WTC11 (cell line): ENCODE measurements at places on chromosomes 2 and 18. TPM values are rescaled to one million over a fixed set of nuclear protein-coding genes. Genes with fewer than 3 reads are reported as not detected.

SP3 gene
- 72.8 to 88.5 TPM (median 77.1 TPM) in 3 replicates for total RNA-seq

SAP130 gene
- 41.3 to 47.9 TPM (median 45.6 TPM) in 3 replicates for total RNA-seq

OTX1 gene
- total RNA-seq = 0.90 to 1.6 TPM (median 1.2 TPM) in 3 replicates

TCF23 gene
- 0.05 to 0.14 TPM (median 0.13 TPM) in 3 replicates for total RNA-seq

AKAIN1 gene
- not detected in 3 replicates for total RNA-seq

ADCYAP1 gene
- total RNA-seq = not detected in 3 replicates

FAM136A gene
- total RNA-seq = 81.0 to 83.9 TPM (median 81.4 TPM) in 3 replicates

CCL20 gene
- total RNA-seq = not detected in 3 replicates

MOB4 gene
- 40.8 to 55.7 TPM (median 47.8 TPM) in 3 replicates for total RNA-seq

DNA sequence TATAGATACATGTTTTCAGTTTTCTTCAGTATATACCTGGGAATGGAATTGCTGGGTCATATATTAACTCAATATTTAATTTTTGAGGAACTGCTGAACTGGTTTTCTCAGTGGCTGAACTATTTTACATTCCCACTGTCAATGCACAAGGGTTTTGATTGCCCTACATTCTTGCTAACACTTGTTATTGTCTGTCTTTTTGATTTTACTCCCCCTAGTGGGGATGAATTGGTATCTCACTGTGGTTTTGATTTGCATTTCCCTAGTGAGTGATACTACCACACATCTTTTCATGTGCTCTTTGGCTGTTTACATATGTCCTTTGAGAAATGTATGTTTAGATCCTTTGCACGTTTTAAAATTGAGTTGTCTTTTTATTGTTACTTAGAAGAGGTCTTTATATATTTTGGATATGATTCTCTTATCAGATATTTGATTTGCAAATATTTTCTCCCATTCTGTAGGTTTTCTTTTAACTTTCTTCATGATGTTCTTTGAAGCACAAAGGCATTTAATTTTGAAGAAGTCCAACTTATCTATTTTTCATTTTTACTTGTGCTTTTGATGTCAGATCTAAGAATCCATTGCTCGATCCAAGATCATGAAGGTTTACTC lies 36.2 kb downstream of the ASB1 start:
- DNase-seq = no peak
- H3K27me3 ChIP-seq = no peaks in the 10 kb centered on the region
- H3K4me1 ChIP-seq = no peaks in the 10 kb centered on the region

- no peak overlapping the region for H3K4me3 ChIP-seq
- no peak for DNase-seq
- H3K36me3 ChIP-seq = no peaks in the 10 kb centered on the region
- H3K4me1 ChIP-seq = no peaks in the 10 kb centered on the region
Measured at GRCh38 chr2:173997269-173997668, 32.1 kb upstream of the SP3 start.

DNA sequence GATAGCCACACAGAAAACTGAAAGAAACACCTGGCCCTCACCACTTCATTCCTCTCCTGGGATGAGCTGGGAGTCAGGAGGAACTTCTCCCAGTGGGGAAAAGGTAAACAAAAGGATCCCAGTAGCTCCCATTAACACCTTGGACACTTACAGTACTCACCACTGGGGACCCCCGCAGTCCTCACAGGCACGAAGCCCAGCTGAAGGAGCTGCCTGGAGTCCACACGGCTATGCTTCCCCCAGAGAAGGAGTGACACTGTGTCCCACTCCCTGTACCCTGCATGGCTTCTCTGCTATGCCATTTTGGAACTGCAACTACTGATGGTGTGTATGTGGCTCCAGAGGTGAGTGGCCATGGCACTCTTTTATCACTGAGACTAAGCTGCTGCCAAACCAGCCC lies 1565.1 kb downstream of the LRP1B start:
- no peaks in the 10 kb centered on the region for H3K36me3 ChIP-seq
- H3K4me3 ChIP-seq = no peak overlapping the region
- no peaks in the 10 kb centered on the region for H3K4me1 ChIP-seq
- no peaks in the 10 kb centered on the region for H3K27me3 ChIP-seq

DNA sequence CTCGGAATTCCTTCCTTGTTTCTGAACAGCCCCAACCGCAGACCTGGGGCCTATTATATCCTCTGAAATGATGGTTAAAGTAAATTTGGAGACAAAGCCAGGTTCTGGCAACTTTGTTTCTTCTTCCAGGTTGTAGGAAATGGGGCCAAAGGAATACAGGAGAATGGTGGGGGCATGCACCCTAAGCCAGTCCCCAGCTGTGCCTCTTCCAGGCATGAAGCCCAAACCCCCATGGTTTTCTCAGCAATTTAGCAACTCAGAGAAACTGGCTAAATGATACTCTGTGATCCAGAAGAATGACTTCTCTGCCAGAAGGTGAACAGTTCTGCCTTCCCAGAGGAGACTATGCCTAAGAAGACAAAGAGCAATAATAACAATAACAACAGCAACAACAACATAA lies 635.0 kb upstream of the FANCL start:
- H3K27me3 ChIP-seq = no peaks in the 10 kb centered on the region
- H3K27ac ChIP-seq = no peak overlapping the region
- DNase-seq = no peak
- no peak overlapping the region for H3K4me3 ChIP-seq
- no peaks in the 10 kb centered on the region for H3K36me3 ChIP-seq

- H3K27me3 ChIP-seq = no peaks in the 10 kb centered on the region; the same call in 1 of the 2 replicates
- peak; percentile 69 for DNase-seq
Measured at GRCh38 chr2:200306196-200306930, at the start of gene SPATS2L. Gene SPATS2L, plus strand, starts transcription at chr2:200306693. Its CDS starts 82,552 bp downstream, at chr2:200389245.

DNA sequence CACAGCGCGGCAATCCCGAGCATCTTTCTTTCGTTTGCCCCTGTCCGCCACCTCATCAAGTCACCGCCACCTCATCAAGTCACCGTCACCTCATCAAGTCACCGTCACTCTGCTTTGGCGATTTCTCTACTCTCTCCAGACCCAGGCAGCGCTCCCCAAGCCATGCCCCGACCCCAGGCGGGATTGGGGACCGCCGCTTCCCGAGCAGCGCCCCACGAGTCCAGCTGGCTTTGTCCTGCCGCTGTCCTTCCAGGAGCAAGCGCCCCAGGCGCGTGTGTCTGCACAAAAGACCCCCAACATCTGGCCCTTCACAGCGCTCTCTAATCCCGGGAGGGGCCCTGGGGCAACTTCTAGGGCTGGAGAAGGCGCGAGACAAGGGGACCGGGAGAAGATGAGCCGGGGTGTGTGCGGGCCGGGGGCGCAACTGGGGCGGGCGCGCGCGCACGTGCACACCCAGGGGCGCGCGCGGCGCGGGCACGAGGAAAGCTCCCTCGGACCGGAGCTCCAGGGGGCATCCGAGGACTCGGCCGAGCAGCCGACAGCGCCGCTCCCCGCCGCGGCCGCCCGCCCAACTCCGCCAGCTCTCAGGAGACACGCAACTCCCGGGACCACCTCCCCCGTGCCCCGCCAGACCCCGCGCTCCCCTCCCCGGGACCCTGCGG lies 633 bp upstream of the RNF152 start:
- H3K4me1 ChIP-seq = peaks cover 23% of the 10 kb centered on the region
- H3K27ac ChIP-seq = no peak overlapping the region
- peak; percentile 48 for DNase-seq
- H3K4me3 ChIP-seq = peak overlapping the region; percentile 80
- H3K36me3 ChIP-seq = peaks cover 3% of the 10 kb centered on the region; the same call in 1 of the 2 replicates
- H3K27me3 ChIP-seq = peaks cover 58% of the 10 kb centered on the region

GRCh38 chr2:218323526-218324472 lies 31.5 kb upstream of the TMBIM1 start:
- peaks cover 53% of the 10 kb centered on the region for H3K4me1 ChIP-seq
- no peaks in the 10 kb centered on the region for H3K27me3 ChIP-seq
- peak overlapping the region; percentile 94 for H3K27ac ChIP-seq
- H3K4me3 ChIP-seq = peak overlapping the region; percentile 98
- peak; percentile 70 for DNase-seq
- no peaks in the 10 kb centered on the region for H3K36me3 ChIP-seq

DNA sequence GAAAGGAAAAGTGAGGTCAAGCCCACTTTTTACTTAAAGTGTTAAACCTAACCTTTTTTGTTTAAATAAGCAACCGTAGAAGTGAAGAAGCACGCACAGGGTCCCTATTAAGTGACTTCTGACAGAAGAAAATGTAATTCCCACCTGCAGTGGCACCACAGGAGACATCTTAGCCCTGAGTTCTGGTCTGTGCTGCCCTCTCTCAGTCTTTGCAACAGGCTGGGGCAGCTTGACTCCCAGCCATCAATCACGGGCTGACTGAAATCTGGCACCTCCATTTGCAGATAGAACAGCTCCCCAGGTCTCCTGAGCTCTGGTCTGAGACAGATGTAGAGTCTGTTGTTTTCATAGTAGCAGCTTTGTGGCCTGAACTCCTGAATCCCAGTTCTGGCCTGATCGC lies 170.0 kb downstream of the LTBP1 start:
- H3K36me3 ChIP-seq = no peaks in the 10 kb centered on the region
- no peak overlapping the region for H3K4me3 ChIP-seq
- no peaks in the 10 kb centered on the region for H3K27me3 ChIP-seq

GRCh38 chr18:5463390-5463789 lies 80.4 kb downstream of the EPB41L3 start:
- no peak overlapping the region for H3K27ac ChIP-seq
- no peaks in the 10 kb centered on the region for H3K36me3 ChIP-seq
- no peak overlapping the region for H3K4me3 ChIP-seq
- no peaks in the 10 kb centered on the region for H3K27me3 ChIP-seq
- peaks cover 17% of the 10 kb centered on the region for H3K4me1 ChIP-seq

- H3K36me3 ChIP-seq = peaks cover 16% of the 10 kb centered on the region
- peaks cover 15% of the 10 kb centered on the region for H3K4me1 ChIP-seq
- no peak overlapping the region for H3K4me3 ChIP-seq
- no peak for DNase-seq
- H3K27me3 ChIP-seq = no peaks in the 10 kb centered on the region
Measured at GRCh38 chr2:86216575-86217555, 17.6 kb downstream of the MRPL35 start.

GRCh38 chr2:126389446-126389845 lies 266.5 kb upstream of the GYPC start:
- no peak overlapping the region for H3K27ac ChIP-seq
- H3K36me3 ChIP-seq = peaks cover 69% of the 10 kb centered on the region
- H3K4me3 ChIP-seq = no peak overlapping the region
- no peaks in the 10 kb centered on the region for H3K4me1 ChIP-seq

DNA sequence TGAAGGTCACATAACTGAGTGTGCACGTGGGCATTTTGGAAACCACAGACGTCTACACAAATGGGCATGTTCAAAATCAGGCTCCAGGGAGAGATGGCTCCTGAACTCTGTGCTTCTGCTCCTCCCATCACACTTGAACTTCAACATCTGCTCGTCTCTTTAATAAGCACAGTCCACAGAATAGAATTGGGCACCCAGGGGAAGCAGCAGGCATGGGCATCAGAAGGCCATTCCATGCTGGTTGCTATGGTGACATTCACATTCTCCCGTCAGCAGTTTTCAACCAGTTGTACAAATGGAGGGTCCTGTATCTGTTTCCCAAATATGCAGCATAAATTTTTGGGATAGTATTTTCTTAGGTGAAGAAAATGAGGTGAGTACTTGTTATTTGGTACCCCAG lies 183.7 kb upstream of the COPS8 start:
- H3K36me3 ChIP-seq = no peaks in the 10 kb centered on the region
- H3K4me3 ChIP-seq = no peak overlapping the region
- peaks cover 4% of the 10 kb centered on the region; the same call in 1 of the 2 replicates for H3K4me1 ChIP-seq
- H3K27ac ChIP-seq = no peak overlapping the region
- no peaks in the 10 kb centered on the region; the same call in 1 of the 2 replicates for H3K27me3 ChIP-seq

DNA sequence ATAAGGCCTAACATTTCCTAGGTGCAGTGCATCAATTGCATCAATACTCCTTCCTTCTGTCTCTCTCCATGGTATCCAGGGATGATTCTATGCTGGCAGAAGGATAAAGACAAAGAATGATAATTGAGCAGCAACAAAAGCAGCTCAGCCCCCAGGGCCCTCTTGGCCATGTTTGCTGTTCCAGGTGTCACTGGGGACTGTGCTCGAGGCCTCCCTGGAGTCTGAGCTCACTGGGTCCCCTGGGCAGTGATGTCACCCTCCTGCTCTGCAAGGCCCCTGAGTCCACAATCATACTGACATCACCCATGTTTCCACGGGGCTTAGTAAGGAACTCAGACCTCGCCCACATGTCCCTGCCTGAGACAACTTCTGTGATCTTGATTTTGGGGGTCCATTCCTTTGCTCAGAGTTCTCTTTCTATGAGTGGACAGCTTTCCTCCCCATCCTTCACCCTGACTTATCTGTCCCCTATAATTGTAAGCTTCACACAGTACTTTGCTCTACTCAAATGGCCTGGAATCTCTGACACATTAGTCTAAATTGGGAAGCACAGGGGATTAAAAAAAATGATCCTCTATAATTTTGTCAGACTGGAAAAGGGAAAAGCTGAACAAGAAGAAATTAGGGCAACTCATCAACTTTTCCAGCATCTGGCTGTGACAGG lies 15.8 kb upstream of the EXOC6B start:
- H3K4me1 ChIP-seq = peaks cover 7% of the 10 kb centered on the region
- H3K27me3 ChIP-seq = no peaks in the 10 kb centered on the region
- H3K36me3 ChIP-seq = no peaks in the 10 kb centered on the region
- no peak overlapping the region for H3K4me3 ChIP-seq
- no peak for DNase-seq

GRCh38 chr18:11857177-11857887 lies 6.1 kb downstream of the CHMP1B start:
- H3K27ac ChIP-seq = peak overlapping the region; percentile 95
- H3K4me1 ChIP-seq = peaks cover 50% of the 10 kb centered on the region
- no peak for DNase-seq
- H3K27me3 ChIP-seq = no peaks in the 10 kb centered on the region
- no peaks in the 10 kb centered on the region for H3K36me3 ChIP-seq
- H3K4me3 ChIP-seq = no peak overlapping the region

GRCh38 chr18:45667056-45667736 lies 51.9 kb downstream of the SLC14A2 start:
- H3K27me3 ChIP-seq = 0 out of 2 replicates have a peak, but pooled peaks cover 2% of the 10 kb centered on the region
- peaks cover 21% of the 10 kb centered on the region for H3K4me1 ChIP-seq
- no peak for DNase-seq

- no peaks in the 10 kb centered on the region for H3K36me3 ChIP-seq
- no peak overlapping the region for H3K4me3 ChIP-seq
- no peak for DNase-seq
- H3K27me3 ChIP-seq = no peaks in the 10 kb centered on the region
- H3K4me1 ChIP-seq = peaks cover 26% of the 10 kb centered on the region
- H3K27ac ChIP-seq = no peak overlapping the region
Measured at GRCh38 chr18:54089749-54090459, 134.6 kb downstream of the MBD2 start.

DNA sequence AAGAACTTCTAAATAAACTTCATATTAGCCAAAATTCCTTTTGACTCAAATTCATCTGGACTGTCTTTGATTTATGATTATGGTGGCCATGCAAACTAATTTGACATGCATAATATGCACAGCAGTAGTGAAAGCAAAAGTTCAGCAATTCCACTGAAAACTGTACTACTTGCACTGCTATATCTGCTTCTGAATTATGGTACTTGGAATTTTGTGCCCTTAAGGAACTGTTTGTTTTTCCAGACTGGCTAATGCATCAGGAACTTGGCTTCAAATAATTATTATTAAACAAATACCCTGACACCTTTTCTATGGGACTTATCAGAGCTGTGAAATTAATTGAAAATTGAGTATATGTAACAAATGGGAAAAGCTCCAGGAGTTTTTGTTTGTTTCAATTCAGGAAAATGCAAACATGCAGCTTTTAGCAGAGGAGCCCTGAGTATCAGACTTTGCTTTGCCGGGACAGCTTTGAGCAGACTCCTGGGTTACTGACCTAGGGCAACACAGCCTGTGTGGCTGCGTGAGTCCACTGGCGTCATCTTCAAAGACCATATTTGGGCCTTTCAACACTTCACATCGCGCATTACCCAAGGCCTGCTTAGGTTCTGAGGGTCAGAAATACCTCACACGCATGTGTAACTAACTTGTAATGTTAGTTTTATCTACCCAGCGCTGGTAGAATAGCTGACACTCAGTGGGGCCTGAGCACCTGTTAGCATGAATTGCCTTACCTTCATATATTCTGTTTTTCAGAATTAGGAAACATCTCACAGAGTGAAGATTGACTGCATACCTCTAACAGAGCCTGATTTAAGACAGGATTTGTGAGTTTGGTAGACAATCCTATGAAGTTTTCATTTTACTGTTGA lies 35.4 kb downstream of the CFAP221 start:
- no peak overlapping the region for H3K4me3 ChIP-seq
- no peak overlapping the region for H3K27ac ChIP-seq
- no peak for DNase-seq
